ENCODE measurements at places on chromosomes 6 and 20.

GRCh38 chr6:112179631-112180030 lies 74.7 kb downstream of the LAMA4 start:
- no peak for DNase-seq

DNA sequence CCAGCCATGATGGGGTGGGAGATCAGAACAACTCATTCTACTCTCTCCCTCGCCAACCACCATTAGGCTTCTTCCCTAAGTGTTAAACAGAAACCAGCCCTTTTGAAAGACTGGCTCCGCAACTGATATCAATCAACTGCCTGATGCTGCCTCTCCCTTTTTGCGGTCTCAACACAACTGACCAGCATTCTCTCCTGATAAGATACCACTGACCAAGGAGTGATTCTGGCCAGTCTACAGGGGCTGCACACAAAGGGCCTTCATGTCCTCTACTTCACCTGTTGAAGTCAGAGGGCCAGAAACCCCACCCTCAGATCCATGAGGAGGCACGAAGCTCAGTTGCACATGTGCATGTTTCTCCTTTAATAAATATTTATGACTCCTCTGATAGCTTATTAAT lies 145.1 kb downstream of the CD24 start:
- DNase-seq, result no peak

DNA sequence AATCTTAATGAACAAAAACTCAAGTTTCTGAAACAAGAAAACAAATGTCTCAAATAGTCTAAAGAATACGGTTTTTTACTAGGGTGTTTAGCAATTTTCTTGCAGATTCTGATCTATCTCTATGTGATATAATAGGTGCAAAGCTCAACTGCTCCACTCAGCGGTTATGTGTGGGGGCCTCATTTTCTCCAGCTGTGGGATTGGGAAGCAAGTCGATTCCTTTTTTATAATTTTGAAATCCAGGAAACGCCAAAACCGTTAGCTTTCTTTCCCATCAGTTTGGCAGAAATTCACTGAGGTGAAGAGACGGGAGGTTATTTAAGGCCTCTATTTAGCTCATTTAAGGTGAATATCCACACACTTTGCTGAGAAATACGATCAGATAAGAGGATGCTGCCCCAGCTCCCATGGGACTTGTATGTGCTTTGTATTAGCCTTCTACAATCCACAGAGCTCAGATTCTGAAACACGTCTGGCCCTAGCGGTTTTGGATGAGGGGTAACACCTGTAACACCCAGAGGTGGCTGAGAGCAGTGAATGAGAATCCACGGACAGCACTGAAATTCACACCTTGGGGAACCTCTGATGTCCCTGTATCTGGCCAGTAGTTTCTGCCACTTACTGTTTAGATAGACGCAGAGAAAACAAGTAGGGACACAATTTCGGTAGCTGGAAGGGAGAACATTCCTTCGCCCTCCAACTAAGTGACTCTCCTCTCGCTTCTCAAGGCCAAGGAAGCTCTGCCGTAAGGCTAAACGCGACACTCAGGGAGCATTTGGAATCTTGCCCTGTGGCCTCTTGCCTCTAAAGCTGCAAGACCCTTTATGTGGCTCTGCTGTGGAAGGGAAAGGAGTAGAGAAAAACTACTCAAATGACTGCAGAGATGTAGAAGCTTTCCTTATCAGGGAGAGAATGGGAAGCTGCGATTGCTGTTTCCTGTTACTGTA lies 6.5 kb upstream of the BCAS4 start:
- DNase-seq, result no peak

DNA sequence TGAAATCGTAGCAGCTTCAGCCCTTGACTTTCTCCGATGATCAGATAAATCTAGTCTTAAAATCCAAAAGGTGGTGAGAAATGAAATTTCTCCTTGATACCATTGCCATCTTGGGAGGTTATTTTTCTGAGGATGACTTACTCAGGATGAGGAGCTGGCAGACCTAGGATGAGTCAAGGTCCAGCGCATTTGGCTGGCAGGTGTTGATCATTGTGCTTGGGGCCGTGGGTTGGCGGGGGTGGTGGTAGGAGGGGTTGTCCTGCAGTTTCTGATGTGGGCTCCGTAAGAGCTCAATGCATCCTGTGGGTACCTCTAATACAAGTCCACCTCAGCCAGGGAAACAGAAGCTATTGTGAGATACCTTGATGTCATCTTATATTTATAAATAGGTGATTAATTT lies 148.3 kb upstream of the SCGN start:
- DNase-seq, result no peak

- no peak for DNase-seq
Measured at GRCh38 chr6:26570027-26570809, 26.5 kb upstream of the ABT1 start.

GRCh38 chr6:105468850-105469249 lies 66.0 kb upstream of the PREP start:
- DNase-seq, result no peak

DNA sequence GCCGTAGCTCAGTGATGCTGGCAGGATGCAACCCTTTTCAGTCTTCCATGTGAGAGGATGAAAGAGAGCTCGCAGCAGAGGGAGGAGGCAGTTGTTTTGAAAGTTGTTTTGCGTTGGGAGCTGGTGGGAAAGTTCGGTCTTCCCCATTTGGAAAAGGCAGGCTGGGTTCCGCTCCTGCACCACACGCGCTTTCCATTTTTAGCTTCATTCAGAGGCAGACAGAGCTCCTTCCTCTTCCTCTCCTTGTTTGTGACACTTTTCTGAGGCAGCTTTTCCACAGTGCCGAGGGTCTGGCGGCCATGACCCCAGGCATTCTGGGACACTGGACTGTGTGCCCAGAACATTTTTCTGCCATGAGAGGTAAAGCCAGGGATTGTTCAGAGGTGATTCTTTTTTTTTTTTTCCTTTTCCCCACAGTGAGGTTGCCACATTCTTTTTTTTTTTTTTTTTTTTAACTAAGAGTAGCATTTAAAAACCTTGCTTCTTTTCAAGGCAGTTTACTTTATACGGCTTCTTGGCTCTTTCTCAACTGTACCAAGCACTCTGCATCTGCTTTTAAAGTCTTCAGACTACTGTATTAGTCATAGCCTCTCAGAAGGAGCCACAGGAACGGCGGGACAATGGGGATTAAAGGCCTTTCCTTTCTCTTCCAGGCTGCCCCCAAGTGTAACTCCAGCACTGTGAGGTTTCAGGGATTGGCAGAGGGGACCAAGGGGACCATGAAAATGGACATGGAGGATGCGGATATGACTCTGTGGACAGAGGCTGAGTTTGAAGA lies 1.6 kb downstream of the PRDM1 start:
- DNase-seq, result no peak

DNA sequence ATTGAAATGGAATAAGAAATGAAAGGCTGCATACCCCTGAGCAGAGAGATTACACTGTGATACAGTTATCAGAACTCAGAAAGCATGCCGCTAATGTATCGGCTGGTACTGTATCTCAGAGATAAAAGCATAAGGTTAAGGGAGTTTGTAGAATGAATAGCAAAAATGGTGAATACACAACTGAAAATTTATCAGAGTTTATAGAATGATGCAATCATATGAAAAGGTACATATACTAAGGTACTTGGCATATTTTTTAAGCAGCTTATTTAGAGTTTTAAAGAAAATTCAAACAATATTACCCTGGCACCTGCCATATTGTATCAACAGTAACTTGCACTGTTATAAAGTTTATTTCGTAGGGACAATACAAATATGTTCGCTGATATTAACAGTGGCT lies 364.0 kb downstream of the PHF3 start:
- no peak for DNase-seq

DNA sequence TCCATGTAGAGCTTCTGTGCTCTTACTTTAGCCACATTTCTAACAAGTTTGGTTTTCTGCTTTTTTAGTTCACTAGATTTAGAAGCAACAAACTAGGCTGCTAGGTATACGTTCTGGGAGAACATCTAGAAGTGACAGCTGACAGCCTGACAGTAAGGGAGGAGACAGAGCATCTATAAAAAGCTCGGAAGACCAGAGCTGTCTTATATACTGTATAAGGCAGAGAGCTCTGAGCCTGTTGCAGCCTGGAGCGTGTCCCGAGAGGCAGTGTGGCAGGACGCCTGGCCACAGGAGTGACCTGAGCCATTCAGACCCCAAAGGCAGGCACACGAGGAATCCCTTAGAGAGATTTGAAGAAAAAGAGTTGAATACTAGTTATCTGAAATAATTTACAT lies 24.6 kb downstream of the PPP1R14C start:
- no peak for DNase-seq

DNA sequence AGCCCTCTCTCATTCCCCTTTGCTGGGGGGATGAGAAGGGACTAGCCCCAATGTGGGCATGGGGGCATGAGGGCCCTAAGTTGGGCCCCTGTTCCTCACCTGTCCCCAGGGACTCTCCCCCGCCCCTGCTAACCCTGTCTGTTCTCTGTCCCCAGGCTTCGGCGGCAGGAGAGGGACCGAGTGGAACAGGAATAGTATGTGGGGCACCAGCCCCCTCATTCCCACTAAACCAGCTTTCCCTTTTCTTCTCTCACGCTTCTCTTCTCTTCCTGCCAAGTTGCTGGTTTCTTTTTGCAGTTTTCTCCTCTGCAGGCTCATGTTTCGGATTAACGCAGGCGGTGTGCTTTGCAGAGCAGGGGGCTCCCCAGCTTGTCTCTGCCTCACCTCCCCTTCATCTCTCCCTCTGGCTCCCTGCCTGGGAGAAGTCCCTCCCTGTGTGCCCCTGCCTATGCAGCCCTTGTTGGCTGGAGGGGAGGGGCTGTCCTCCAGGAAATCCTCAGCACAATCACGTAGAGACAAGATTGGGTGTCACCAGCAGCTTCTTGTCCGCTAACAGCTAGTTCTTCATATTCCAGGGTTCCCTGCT lies 7.9 kb downstream of the TMEM63B start:
- no peak for DNase-seq

DNA sequence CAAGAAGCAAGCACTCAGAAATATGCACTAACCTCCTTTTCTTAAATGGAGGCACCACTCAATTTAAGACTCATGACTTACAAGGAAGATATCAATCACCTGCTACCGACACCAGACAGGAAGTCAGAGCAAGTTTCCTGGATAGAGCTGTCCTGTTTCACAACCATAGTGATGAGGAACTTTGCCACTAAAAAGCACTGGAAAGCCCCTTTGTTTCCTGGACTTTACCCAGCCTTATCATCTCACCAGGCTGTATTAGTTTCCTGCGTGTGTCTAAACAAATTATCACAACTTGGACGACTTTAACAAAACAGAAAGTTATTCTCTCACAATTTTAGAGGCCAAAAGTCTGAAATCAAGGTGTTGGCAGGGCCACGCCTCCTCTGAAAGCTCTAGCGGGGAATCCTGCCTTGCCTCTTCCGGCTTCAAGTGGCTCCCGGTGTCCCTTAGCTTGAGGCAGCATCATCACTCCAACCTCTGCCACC lies 253.8 kb upstream of the STXBP5 start:
- DNase-seq, result no peak

DNA sequence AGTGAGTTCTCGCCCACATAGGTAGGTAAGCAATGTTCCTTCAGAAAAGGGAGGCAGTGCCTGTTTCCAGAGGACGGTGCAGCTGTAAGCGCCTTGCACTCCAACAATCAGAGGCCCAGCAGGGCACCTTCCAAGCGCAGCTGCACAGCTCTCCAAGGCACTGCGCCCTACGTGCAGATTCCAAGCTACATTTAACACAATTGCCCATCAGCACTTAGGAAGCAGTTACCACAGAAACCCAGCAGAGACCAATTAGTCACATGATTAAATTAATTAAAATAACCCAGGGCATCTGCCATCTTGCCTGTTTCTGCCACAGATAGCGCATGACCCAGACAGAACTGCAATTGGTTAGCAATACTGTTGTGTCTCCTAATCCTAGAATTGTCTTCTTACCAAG lies 65.5 kb downstream of the SOBP start:
- DNase-seq, result no peak

DNA sequence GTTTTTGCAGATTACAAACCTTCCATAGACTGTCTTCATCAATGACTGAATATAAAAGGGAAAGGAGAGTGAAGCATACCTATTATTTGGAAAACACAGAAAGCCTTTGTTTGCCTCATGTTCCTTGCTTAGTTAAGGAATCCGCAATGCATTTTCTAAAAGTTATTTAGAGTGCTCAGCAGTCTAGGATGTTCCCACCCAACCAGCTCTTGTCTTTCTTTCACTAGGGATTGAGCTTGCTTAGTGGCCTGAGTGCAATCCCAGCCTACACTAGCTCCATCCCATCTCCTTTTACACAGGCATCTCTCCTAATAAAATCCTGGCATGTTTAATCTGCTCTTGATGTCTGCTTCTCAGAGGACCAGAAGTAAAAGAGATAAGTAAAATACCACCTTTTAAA lies 850.5 kb upstream of the GJE1 start:
- no peak for DNase-seq

DNA sequence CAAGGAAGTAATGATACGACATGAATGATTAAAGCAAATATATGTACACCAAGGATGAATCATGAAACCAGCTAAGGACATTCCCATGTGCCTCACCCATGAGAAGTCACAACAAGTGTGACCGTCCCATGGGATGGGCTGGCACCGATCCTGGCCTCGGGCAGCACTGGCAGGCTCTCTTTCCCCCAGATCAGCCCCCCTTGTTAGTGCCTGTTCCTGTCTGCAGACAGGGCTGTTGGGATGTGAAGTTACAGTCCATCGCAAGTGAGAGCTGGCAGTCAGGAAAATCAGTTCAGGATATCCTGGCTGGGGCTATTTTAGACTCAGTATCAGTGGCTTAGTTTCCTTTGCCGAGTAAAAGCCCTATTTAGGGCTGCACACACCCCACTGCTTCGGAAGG lies 129.2 kb upstream of the SNX9 start:
- DNase-seq, result no peak

GRCh38 chr6:22062807-22063408 lies 233.9 kb downstream of the PRL start:
- no peak for DNase-seq

- no peak for DNase-seq
Measured at GRCh38 chr6:133906050-133906449, 17.1 kb downstream of the TCF21 start.

GRCh38 chr20:32997431-32997830 lies 6.8 kb downstream of the SUN5 start:
- no peak for DNase-seq

GRCh38 chr20:63533871-63534393 lies 3.2 kb downstream of the PTK6 start:
- no peak for DNase-seq

DNA sequence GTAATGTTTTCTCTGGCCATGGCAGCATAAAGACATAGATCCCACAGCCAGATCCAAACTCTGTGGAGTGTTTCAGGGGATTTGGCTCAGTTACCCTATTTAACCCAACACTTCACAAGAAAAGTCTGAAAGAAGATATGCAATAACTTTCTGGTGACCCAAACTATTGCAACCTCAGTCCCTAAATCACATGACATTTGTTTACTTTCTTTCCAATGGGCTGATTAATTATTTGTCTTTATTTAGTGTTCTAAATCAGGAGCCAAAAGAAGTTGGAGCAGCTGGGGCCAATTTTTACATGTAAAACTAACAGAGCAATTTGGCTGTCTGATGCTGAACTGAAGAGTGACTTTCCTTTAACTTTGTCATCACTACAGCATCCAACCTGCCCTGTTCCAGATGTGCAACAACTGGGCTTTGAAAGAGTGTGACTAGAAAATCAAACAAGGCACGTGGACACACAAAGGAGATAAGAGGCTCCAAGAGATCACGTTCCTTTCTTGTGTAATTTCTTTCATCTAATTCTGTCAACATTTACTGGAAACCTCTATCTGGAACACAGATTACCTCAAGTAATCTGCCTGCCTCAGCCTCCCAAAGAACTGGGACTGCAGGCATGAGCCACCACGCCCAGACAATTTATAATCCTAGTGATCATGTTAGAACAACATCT lies 90.8 kb downstream of the TRMT11 start:
- DNase-seq, result no peak

GRCh38 chr6:47631797-47632196 lies 66.6 kb upstream of the ADGRF4 start:
- no peak for DNase-seq
